ENCODE measurements at places on chromosomes 16 and 17. TPM values are rescaled to one million over a fixed set of nuclear protein-coding genes. Genes with fewer than 3 reads are reported as not detected.
A peak's percentile ranks its signal among the peaks of the same experiment; 100 is the strongest.

DNA sequence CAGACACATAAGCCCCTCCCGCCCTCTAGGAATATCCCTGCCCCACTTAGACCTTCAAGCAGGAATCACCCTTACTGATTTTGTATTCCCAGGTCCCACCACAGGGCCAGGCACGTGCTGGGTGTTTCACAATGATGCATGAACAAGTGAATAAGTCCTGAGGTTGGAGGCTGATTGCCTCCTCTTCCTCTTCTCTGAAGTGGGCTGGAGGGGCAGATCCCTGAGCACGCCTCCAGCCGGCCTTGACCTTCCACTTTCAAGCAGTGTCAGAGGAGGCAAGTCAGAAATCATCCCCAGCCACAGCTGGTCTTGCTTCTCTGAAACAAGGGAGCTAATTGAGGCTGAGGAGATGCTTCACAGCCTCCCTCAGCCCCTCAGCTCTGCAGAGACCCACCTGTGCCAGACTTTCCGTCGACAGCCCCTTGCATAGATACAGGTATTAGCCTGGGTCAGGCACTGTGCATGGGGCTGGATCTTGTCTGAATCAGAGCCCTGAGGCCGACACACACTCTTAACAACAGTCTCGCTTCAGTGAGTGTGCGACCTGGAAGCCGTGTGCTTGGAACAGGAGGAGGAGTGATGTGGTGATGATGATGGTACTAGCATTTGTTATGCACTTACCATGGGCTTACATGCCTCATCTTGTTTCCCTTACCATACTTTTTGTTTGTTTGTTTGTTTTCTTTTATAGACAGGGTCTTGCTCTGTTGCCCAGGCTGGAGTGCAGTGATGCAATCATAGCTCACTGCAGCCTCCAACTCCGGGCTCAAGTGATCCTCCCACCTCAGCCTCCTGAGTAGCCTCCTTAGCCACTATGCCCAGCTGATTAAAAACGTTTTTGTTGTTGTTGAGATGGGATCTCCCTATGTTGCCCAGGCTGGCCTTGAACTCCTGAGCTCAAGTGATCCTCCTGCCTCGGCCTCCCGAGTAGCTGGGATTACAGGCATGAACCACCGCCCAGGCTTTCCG lies 15.0 kb downstream of the MRM1 start:
- DNase-seq, result no peak
- H3K4me3 ChIP-seq, result no peak overlapping the region
- no peaks in the 10 kb centered on the region for H3K36me3 ChIP-seq
- no peak overlapping the region for H3K27ac ChIP-seq
- peaks cover 3% of the 10 kb centered on the region for H3K4me1 ChIP-seq

GRCh38 chr17:51651513-51652298 lies 391.4 kb downstream of the UTP18 start:
- H3K4me3 ChIP-seq, result no peak overlapping the region
- DNase-seq, result no peak
- no peaks in the 10 kb centered on the region for H3K36me3 ChIP-seq
- H3K27ac ChIP-seq, result no peak overlapping the region
- no peaks in the 10 kb centered on the region for H3K4me1 ChIP-seq
- no peaks in the 10 kb centered on the region for H3K27me3 ChIP-seq

SOST gene
- total RNA-seq, result 29.6 TPM

SRL gene
- total RNA-seq, result 0.26 TPM

DNA sequence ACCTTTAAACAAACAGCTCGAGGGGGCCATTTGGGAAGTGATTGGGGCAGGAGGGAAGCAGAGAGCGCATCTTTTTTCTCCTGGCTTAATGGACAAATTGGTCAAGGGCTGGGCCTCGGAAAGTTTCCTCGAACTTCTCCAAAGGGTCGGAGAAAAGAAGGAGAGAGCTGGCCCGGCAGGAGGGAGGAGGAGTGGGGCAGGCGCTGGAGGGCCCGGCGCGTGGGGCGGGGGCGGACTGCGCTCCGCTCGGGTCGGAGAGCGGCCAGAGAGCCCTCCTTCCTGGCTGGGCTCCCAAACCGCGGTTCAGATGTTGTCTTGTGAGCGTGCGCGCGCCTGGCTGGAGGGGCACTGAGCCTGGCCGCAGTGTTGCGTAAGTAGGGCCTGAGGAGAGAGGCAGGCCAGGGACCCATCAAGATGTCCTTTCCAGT lies 1.2 kb downstream of the MMP2 start:
- H3K4me3 ChIP-seq, result peak overlapping the region; percentile 97
- H3K36me3 ChIP-seq, result peaks cover 29% of the 10 kb centered on the region
- H3K4me1 ChIP-seq, result peaks cover 26% of the 10 kb centered on the region

DNA sequence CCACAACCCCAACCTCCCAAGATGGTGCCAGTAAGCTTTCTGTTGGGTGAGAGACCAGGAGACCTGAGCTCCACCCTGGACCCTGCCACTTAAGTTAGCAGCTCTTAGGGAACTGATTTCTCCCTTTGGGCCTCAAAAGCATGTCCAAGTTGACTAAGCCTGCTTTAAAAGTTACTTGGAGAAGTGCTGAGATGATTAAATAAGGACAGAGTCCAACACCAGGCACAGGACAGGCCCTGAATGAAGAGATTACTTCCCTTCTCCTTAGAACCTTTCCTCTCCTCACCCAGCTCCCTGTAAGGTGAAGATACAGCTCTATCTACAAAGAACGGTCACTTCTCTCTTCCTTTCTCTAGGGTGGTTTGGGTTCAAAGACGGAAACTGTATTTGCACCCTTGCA lies 162.6 kb downstream of the XYLT1 start:
- peaks cover 4% of the 10 kb centered on the region for H3K4me1 ChIP-seq
- H3K36me3 ChIP-seq, result no peaks in the 10 kb centered on the region
- H3K4me3 ChIP-seq, result no peak overlapping the region
- H3K27ac ChIP-seq, result no peak overlapping the region
- no peaks in the 10 kb centered on the region for H3K27me3 ChIP-seq

DNA sequence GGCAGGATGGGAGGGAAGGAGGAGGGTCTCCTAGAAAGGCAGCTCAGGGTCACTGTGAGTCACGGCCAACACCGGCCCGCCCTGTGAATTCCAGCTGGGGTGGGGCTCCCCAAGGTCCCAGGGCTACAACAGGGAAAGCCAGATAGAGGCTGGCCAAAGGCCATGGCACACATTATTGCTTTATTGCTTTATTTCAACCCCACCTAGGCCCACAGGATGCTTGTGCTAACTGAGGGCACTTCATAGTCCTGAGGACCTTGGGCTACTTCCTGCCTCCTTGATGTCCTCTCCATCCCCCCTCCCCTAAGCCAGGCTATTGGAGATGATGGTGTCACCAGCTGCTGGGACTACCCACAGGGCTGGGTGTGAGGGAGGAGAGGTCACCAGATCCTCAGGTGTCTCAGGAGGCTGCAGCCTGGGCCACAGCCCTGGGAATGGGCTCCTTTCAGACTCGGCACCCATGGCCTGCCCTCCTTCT lies 26.1 kb downstream of the LRRC75A start:
- H3K4me1 ChIP-seq, result peaks cover 14% of the 10 kb centered on the region
- no peak overlapping the region for H3K4me3 ChIP-seq
- DNase-seq, result no peak

NLRC3 gene
- total RNA-seq, result 3.2 TPM

GRCh38 chr16:69672315-69672997 lies 53.9 kb downstream of the NQO1 start:
- no peak overlapping the region for H3K4me3 ChIP-seq
- H3K4me1 ChIP-seq, result no peaks in the 10 kb centered on the region
- H3K36me3 ChIP-seq, result peaks cover 14% of the 10 kb centered on the region
- DNase-seq, result no peak

ADAD2 gene
- 0.87 TPM for total RNA-seq

DNA sequence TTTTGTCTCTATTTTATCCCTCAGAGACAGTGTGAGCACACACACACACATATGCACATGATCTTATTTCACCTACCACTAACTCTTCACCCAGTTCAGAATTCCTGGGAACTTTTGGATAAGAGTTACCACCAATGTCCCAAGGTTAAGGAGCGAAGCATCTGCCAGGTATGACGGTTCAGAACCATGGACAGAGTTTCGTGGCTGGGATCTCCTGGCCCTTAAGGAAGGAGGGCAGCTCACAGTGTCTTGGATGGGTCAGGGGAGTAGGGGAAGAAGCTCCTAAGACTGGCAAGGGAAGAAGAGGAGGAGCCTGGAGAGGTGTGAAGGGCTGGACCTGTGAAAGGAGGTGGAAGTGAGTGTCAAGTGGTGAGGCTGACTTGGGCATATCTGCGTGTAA lies 23.0 kb upstream of the TMEM132E start:
- peaks cover 1% of the 10 kb centered on the region for H3K27me3 ChIP-seq
- no peak overlapping the region for H3K27ac ChIP-seq
- H3K4me3 ChIP-seq, result no peak overlapping the region

IL34 gene
- 1.6 TPM for total RNA-seq

GRCh38 chr17:50943575-50943933 lies 77.4 kb upstream of the TOB1 start:
- H3K4me3 ChIP-seq, result no peak overlapping the region
- H3K27ac ChIP-seq, result no peak overlapping the region
- H3K27me3 ChIP-seq, result peaks cover 10% of the 10 kb centered on the region
- no peaks in the 10 kb centered on the region for H3K36me3 ChIP-seq

- no peaks in the 10 kb centered on the region for H3K4me1 ChIP-seq
- no peak overlapping the region for H3K4me3 ChIP-seq
- H3K27ac ChIP-seq, result no peak overlapping the region
- DNase-seq, result no peak
Observed at GRCh38 chr17:33055746-33056145, 64.1 kb downstream of the SPACA3 start.

ABI3 gene
- total RNA-seq, result 15.7 TPM

- H3K27ac ChIP-seq, result no peak overlapping the region
- no peak for DNase-seq
- H3K4me1 ChIP-seq, result peaks cover 9% of the 10 kb centered on the region
- H3K36me3 ChIP-seq, result no peaks in the 10 kb centered on the region
- peaks cover 7% of the 10 kb centered on the region for H3K27me3 ChIP-seq
Observed at GRCh38 chr17:40910441-40910841, 25.4 kb upstream of the KRT20 start.

APOH gene
- total RNA-seq, result not detected

DERL2 gene
- total RNA-seq, result 83.4 TPM

DNA sequence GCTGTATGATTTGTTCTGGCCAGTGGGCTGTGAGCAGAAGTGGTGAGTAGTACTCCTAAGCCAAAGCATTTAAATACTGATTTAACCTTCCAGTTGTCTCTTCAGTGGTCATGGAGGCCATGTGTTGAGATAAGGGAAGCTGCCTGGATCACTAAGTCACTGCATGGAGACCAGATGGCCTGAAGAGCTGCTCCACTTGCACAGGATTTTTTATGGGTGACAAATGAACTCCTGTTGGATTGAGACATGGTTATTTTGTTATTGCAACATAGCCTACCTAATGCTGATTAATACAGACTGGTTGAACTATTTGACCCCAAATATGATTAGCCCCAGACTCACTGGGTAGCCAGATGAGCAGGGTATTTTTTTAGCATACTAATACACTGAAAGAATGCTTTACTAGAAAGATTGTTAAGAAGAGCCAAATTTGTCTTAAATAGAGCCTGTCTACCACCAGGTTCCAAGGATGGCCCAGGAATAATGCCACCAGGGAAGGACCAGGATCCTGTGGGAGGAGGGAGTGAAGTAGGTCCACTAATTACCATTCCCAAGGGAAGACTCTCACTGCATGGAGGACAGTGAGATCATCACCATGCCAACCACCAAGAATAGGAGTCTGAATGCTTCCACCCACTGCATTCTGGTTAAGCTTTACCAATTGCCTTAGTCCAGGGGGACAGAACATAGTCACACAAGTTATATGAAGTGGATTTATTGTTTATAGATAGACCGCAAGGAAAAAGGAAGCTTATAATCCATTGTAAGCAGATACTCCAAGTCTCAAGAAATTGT lies 187.4 kb upstream of the IRX6 start:
- no peak for DNase-seq
- peak overlapping the region; percentile 41 for H3K27ac ChIP-seq
- H3K36me3 ChIP-seq, result no peaks in the 10 kb centered on the region

MYL4 gene
- total RNA-seq, result 2.2 TPM

DNA sequence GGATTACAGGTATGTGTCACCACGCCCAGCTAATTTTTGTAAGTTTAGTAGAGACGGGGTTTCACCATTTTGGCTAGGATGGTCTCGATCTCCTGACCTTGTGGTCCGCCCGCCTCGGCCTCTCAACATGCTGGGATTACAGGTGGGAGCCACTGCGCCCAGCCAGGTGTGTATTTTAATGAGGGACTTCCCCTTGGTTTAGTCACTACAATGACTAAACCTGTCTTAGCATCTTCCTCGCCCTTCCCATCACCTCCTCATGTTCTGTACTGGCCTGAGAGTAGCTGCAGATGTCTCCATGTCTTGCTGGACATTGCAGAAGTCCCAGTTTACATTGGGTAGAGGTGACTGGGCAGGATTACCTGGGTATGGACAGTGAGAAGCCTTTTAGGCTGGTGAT lies 9.6 kb downstream of the SLC7A6 start:
- no peak overlapping the region for H3K27ac ChIP-seq
- no peaks in the 10 kb centered on the region for H3K4me1 ChIP-seq
- H3K4me3 ChIP-seq, result no peak overlapping the region
- H3K27me3 ChIP-seq, result no peaks in the 10 kb centered on the region

- peaks cover 39% of the 10 kb centered on the region for H3K36me3 ChIP-seq
- no peak overlapping the region for H3K4me3 ChIP-seq
- no peaks in the 10 kb centered on the region for H3K4me1 ChIP-seq
- no peak for DNase-seq
- peaks cover 4% of the 10 kb centered on the region for H3K27me3 ChIP-seq
- no peak overlapping the region for H3K27ac ChIP-seq
Observed at GRCh38 chr16:937723-938122, 33.1 kb downstream of the LMF1 start.

DNA sequence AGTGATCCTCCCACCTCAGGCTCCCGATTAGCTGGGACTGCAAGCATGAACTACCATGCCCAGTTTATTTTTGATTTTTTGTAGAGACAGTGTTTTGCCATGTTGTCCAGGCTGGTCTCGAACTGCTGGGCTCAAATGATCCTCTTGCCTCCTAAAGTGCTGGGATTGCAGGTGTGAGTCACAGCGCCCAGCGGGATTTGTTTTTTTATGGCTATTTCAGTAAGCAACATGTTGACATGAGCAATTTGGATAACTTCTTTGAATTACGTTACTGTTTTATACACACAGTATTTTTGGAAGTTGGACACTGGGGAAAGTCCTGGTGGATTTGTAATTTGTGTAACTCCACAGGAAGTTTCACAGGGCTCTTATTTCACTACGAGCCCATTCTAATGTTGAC lies 18.5 kb upstream of the RHOT1 start:
- no peak overlapping the region for H3K4me3 ChIP-seq
- no peaks in the 10 kb centered on the region for H3K27me3 ChIP-seq
- no peak for DNase-seq
- no peaks in the 10 kb centered on the region for H3K4me1 ChIP-seq

- peaks cover 7% of the 10 kb centered on the region for H3K4me1 ChIP-seq
- no peaks in the 10 kb centered on the region for H3K27me3 ChIP-seq
- no peak overlapping the region for H3K4me3 ChIP-seq
- H3K36me3 ChIP-seq, result peaks cover 4% of the 10 kb centered on the region
- no peak for DNase-seq
Observed at GRCh38 chr16:51167170-51167895, 16.3 kb upstream of the SALL1 start.

- H3K4me1 ChIP-seq, result peaks cover 17% of the 10 kb centered on the region
- H3K27me3 ChIP-seq, result peaks cover 17% of the 10 kb centered on the region
- no peak for DNase-seq
- peaks cover 29% of the 10 kb centered on the region for H3K36me3 ChIP-seq
- H3K27ac ChIP-seq, result no peak overlapping the region
Observed at GRCh38 chr16:11681556-11681955, 13.3 kb downstream of the SNN start.

PLA2G15 gene
- 14.9 TPM for total RNA-seq

GRCh38 chr17:43755389-43755875 lies 3.2 kb downstream of the SOST start:
- H3K4me3 ChIP-seq, result no peak overlapping the region
- peaks cover 5% of the 10 kb centered on the region for H3K27me3 ChIP-seq
- no peak overlapping the region for H3K27ac ChIP-seq
- peak; percentile 54 for DNase-seq

KRT35 gene
- not detected for total RNA-seq

Measured in endothelial cell (in vitro differentiated cells).